ENCODE measurements at places on chromosomes 7 and 10.
A peak's percentile ranks its signal among the peaks of the same experiment; 100 is the strongest.

GRCh38 chr7:142584765-142585164 is 164.5 kb upstream of the PRSS1 start:
- no peak for DNase-seq

DNA sequence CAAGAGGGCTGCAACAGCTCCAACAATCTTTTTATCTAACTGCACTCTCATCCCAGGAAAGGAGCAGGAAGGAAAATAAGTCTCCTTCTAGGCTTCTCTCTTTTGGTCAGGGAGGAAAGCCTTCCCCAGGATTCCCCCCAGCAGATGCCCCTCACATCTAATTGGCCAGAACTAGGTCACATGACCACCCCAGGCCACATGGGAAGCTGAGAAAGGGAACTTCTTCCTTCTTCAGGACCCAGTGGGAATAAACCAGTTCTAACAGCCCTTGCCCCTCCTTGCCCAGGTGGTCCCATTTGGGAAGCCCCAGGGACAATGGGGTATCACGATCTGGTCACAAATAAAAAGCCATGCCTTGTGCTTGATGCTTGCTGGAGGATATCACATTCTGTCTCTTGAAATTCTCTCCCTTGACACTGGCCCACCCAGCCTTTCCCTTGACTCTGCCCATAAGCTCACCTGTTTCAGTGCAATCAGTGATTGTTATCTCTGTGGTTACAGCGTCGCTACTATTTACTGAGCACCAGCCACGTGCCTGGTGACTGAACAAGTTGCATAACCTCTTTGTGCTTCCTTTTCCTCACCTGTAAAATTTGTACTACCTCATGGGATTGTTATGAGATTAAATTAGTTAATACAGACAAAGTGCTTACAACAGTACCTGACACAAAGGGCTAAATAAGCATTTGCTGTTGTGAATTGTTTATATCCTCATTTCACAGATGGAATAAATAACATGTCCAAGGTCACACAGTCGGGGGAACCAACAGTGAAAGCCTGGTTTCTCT is 9.0 kb upstream of the TACR2 start:
- no peak for DNase-seq

DNA sequence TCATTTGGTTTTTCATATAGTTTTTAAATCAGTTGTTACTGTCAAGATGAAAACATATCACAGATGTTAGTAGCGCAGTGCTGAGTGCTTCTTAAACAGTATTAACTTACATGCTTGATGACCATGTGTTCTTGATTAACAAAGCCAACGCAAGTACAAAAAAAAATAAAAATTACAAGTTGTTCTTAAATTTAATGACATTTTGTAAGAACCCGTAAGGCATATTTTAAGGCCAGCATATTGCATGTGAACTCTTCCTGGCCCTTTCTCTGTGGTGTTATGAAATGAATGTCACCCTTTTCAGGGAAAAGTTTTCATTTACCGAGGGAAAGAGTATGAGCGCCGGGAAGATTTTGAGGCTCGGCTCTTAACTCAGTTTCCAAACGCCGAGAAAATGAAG is 140.4 kb upstream of the NPS start:
- peak; percentile 21 for DNase-seq

DNA sequence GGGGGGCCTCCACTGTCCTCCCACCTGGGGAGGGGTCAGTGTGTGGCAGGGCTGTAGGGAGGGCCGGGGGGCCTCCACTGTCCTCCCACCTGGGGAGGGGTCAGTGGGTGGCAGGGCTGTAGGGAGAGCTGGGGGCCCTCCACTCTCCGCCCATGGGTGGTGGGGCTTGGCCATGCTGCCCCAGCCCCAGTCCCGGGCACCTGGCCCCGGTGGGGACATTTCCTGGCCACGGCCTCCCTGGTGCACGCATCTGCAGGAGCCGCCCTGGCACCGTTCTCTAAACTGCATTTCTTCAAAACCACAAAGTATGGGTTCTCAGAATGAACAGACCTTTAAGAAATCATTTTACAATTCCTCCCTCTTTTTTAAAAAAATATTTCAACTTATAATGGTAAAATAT is 89.3 kb upstream of the PDGFA start:
- no peak for DNase-seq

GRCh38 chr10:63765126-63765525 is 243.9 kb downstream of the REEP3 start:
- DNase-seq: peak; percentile 25

- peak; percentile 70 for DNase-seq
Measured at GRCh38 chr7:94823947-94824346, 83.4 kb upstream of the PPP1R9A start.

DNA sequence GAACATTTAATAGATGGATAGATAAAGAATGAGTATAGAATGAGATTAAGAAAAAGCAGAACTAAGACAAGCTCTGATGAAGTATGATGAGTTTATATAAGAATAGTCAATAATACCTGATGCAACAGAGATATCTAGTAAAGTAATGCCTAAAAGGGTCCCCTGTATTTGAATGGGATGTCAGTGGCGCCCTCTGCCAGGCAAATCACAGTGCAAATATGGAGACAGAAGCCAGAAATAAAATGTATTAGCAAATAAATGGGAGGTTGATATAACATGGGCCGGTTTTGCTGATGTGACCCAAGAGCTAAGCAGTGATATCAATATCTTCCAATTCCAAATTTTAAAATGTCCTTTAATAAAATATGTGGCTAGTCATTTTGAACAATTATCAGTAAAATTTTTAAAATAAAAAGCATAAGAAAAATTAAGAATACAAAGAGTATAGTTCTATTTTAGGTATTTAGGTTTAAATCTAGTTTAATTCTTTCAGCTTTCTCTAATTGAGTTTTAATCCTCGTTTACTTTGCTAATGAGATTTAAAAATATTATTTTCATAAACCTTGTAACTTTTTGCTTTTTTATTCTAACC is 62.6 kb downstream of the ADK start:
- peak; percentile 78 for DNase-seq

- DNase-seq: no peak
Measured at GRCh38 chr10:101006593-101007098, 7.0 kb downstream of the LZTS2 start.

- no peak for DNase-seq
Measured at GRCh38 chr10:14481752-14482151, 151.0 kb upstream of the FRMD4A start.

GRCh38 chr10:119480667-119481066 is 61.9 kb downstream of the RGS10 start:
- DNase-seq: peak; percentile 22

GRCh38 chr10:103492655-103493261 is 747 bp upstream of the NEURL1 start:
- no peak for DNase-seq

GRCh38 chr7:44385434-44386138 is 60.2 kb upstream of the CAMK2B start:
- no peak for DNase-seq

- no peak for DNase-seq
Measured at GRCh38 chr7:73638911-73639310, 14.6 kb upstream of the MLXIPL start.

DNA sequence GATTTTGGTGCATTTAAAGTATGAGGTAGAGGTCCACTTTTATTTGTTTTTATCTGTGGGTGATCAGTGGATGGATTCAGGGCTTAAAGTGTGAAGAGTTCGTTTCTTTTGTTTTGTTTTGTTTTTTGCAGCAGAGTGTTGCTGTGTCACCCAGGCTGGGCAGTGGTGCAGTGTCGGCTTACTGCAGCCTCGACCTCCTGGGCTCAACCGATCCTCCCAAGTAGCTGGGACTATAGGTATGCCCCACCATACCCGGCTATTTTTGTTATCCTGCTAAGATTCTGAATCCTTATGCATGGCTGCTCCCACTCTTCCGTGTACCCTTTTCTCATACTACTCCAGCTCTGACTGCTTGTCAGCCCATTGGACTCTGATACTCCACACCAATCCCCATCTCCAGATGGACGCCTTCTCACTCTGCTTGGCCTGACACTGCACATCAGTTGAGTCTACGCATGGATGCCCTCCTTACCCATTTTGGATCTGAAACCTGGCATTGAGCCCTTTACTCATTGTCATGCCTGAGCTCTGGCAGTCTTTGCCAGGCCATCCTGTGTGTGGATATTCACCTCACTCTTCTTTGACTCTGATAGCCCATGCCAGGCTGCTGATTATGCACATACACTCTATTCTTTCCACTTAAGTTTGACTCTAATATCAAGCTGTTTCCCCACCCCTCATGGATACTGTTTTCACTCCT is 119.5 kb downstream of the CCSER2 start:
- DNase-seq: no peak

- no peak for DNase-seq
Measured at GRCh38 chr10:18298256-18298655, 158.0 kb downstream of the CACNB2 start.

DNA sequence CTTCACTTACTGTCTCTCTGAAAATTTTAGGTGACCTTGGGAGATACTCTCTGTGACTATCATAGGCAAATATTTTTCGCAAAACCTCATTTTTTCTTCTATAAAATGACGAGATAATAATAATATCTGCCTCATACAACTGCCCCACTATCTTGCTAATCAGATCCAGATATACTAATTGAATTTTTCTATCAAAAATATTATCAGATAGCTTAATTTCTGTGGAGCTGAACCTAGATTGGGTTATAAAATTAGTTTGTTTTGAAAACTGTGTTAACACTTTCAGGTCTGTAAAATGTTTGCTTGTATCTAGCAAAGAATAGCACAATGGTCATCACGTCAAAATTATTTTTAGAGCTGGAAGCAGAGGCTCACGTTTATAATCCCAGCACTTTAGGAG is 486.7 kb upstream of the LRRN3 start:
- DNase-seq: no peak

DNA sequence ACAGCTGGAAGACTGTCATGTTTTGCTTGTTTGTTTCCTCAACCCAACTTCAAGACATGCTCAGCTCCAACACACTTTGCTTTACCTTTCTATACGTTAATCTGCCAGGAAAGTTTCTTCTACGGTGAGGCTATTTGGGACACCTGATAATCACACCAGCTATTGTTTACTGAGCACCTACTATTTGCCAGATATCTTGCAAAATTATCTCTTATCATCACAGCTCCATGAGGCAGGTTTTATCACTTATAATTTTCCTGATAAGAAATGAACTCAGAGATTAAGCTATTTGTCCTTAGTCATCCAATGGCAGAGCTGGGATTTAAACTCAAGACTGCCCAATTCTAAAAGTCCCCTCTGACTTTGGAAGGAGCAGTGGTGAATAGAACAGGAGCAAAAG is 117.4 kb downstream of the CREB5 start:
- no peak for DNase-seq

DNA sequence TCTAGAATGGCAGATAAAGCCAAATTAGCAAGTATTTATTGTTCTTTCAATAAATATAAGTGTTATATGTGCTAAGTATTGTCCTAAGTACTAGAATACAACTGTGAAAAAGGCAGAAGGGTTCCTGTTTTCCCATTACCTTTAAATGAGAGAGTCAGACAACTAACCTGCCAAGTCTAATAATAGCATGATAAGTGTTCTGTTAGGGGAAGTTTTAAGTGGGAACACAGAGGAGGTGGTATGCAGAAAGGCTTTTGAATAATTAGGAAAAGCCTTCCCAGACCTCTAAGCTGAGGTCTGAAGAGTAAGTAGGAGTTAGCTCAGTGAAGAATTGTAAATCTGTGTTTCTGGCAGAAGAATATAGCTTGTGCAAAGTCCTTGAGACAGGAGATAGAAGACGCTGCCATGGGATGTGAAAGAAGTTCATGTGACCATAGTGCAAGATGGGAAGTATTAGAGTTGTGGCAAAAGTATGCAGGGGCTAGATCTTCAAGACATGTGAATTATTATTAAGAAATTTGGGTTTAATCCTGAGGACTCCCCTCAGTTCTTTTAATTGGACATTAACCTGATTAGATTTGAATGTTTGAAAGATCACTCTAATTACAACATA is 12.5 kb downstream of the SHOC2 start:
- DNase-seq: no peak

DNA sequence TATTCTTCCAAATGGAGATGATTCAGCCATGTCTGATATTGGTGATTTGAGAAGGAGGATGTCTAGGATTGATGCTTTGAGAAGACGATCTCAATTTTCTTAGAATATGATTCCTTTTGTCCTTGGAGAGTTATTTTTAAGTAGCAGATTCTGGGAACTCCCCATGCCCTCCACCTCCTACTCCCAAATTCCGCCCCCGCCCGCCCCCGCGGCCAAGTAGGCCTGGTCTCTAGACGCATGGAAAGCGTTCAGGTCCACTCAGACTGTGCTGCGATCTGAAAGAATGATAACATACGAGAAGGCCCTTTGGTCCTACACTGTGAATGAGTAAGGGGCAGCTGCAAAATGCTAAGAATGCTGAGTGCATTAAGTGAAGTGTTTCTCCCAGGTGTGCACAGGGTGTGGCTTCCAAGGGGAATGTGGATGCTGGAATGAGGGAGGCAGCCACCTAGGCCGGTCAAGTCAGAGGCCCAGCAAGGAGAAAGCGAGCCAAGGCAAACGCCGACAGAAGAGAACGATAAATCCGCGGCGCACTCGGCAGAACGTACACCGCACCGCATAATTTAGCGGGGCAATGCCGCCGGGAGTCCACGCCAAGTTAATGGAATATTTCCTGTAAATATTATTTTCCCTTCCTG is 142.3 kb downstream of the PRPF18 start:
- DNase-seq: no peak

- no peak for DNase-seq
Measured at GRCh38 chr10:92267343-92267742, 23.5 kb downstream of the CPEB3 start.

- DNase-seq: no peak
Measured at GRCh38 chr7:120828528-120828927, 29.4 kb downstream of the TSPAN12 start.

- DNase-seq: no peak
Measured at GRCh38 chr7:141231018-141231792, 157.3 kb downstream of the TMEM178B start.

- DNase-seq: no peak
Measured at GRCh38 chr10:128178302-128178958, 52.2 kb upstream of the MKI67 start.

DNA sequence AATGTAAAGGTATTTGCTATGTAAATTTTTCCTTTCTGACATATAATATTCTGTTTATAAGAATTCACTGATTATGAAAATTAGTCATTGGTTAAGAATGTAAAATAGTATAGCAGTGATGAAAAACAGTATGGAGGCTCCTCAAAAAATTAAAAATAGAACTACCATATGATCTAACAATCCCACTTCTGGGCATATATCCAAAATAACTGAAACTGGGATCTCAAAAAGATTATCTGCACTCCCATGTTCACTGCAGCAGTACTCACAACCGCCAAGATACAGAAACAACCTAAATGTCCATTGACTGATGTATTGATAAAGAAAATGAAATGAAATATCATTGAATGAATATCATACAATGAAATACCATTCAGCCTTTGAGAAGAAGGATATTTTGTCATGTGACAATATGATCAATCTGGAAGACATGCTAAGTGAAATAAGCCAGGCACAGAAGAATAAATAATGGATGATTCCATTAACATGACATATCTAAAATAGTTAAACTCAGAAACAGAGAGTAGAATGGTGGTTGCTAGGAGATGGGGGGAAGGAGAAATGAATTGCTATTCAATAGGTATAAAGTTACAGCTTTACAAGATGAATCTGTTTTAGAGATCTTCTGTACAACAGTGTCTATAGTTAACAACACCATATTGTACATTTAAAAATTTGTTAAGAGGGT is 14.0 kb downstream of the C10orf88 start:
- DNase-seq: peak; percentile 90

GRCh38 chr7:135773464-135773863 is 24.9 kb upstream of the FAM180A start:
- DNase-seq: no peak
